Smooth muscle cell of trachea (primary cell): ENCODE measurements at places on chromosomes 2 and 18. TPM values are rescaled to one million over a fixed set of nuclear protein-coding genes. Genes with fewer than 3 reads are reported as not detected.

IL36RN gene
- not detected in 2 replicates for total RNA-seq

PLEK gene
- under 0.01 TPM in 1 of 2 replicates, not detected in the other for total RNA-seq

SUPT7L gene
- total RNA-seq = 14.9 and 22.8 TPM in 2 replicates

MC5R gene
- total RNA-seq = not detected in 2 replicates

LRATD1 gene
- total RNA-seq = under 0.01 TPM in 2 replicates

POTEE gene
- total RNA-seq = not detected in 2 replicates

KCNE4 gene
- 13.4 and 21.2 TPM in 2 replicates for total RNA-seq

SPDYA gene
- total RNA-seq = 1.2 and 2.3 TPM in 2 replicates

RAX gene
- total RNA-seq = not detected in 2 replicates

SCN1A gene
- 0.15 and 0.33 TPM in 2 replicates for total RNA-seq

ECEL1 gene
- not detected in 2 replicates for total RNA-seq

ST3GAL5 gene
- total RNA-seq = 5.5 and 11.2 TPM in 2 replicates

ADD2 gene
- 0.29 TPM in 1 of 2 replicates, not detected in the other for total RNA-seq

SH3YL1 gene
- 49.3 and 76.7 TPM in 2 replicates for total RNA-seq

SRD5A2 gene
- total RNA-seq = not detected in 2 replicates

C2orf81 gene
- 1.5 and 2.0 TPM in 2 replicates for total RNA-seq

STEAP3 gene
- 25.6 and 34.6 TPM in 2 replicates for total RNA-seq

GKN1 gene
- not detected in 2 replicates for total RNA-seq

ICOS gene
- total RNA-seq = not detected in 2 replicates

MSTN gene
- 0.17 and 0.29 TPM in 2 replicates for total RNA-seq

ITGB6 gene
- under 0.01 and 0.15 TPM in 2 replicates for total RNA-seq

GCA gene
- 3.8 and 7.6 TPM in 2 replicates for total RNA-seq

EVX2 gene
- not detected in 2 replicates for total RNA-seq

NEU2 gene
- not detected in 2 replicates for total RNA-seq

CYTIP gene
- total RNA-seq = not detected in 2 replicates

CDCA7 gene
- 1.3 and 4.7 TPM in 2 replicates for total RNA-seq

GGCX gene
- total RNA-seq = 55.3 and 76.6 TPM in 2 replicates

MALT1 gene
- 13.2 and 21.5 TPM in 2 replicates for total RNA-seq

FIGN gene
- 1.2 and 2.3 TPM in 2 replicates for total RNA-seq

RUFY4 gene
- not detected in 2 replicates for total RNA-seq

HOXD10 gene
- total RNA-seq = not detected in 2 replicates

CAPN13 gene
- total RNA-seq = not detected in 2 replicates

PROKR1 gene
- total RNA-seq = not detected in 2 replicates

GATA6 gene
- total RNA-seq = 5.7 and 7.9 TPM in 2 replicates

ALPI gene
- total RNA-seq = not detected in 2 replicates

SCN2A gene
- 2.0 and 7.8 TPM in 2 replicates for total RNA-seq

EMILIN1 gene
- total RNA-seq = 305 and 366 TPM in 2 replicates

FN1 gene
- total RNA-seq = 6,603 and 11,839 TPM in 2 replicates

LPIN2 gene
- total RNA-seq = 34.5 and 51.1 TPM in 2 replicates

UGT1A8 gene
- total RNA-seq = not detected in 2 replicates

TUBB8B gene
- total RNA-seq = not detected in 2 replicates

GPAT2 gene
- total RNA-seq = 16.2 and 19.3 TPM in 2 replicates

GAL3ST2 gene
- 0.15 TPM in 1 of 2 replicates, not detected in the other for total RNA-seq

SGO2 gene
- total RNA-seq = 2.2 and 22.3 TPM in 2 replicates

LAMA1 gene
- 3.6 and 13.7 TPM in 2 replicates for total RNA-seq

GALNT13 gene
- total RNA-seq = 0.17 TPM in 1 of 2 replicates, not detected in the other

XDH gene
- total RNA-seq = 0.87 and 1.3 TPM in 2 replicates

RPRM gene
- 0.15 TPM in 1 of 2 replicates, not detected in the other for total RNA-seq

HOXD9 gene
- 0.17 TPM in 1 of 2 replicates, not detected in the other for total RNA-seq

LOXHD1 gene
- not detected in 2 replicates for total RNA-seq
